ENCODE measurements at places on chromosomes 4 and X.

DNA sequence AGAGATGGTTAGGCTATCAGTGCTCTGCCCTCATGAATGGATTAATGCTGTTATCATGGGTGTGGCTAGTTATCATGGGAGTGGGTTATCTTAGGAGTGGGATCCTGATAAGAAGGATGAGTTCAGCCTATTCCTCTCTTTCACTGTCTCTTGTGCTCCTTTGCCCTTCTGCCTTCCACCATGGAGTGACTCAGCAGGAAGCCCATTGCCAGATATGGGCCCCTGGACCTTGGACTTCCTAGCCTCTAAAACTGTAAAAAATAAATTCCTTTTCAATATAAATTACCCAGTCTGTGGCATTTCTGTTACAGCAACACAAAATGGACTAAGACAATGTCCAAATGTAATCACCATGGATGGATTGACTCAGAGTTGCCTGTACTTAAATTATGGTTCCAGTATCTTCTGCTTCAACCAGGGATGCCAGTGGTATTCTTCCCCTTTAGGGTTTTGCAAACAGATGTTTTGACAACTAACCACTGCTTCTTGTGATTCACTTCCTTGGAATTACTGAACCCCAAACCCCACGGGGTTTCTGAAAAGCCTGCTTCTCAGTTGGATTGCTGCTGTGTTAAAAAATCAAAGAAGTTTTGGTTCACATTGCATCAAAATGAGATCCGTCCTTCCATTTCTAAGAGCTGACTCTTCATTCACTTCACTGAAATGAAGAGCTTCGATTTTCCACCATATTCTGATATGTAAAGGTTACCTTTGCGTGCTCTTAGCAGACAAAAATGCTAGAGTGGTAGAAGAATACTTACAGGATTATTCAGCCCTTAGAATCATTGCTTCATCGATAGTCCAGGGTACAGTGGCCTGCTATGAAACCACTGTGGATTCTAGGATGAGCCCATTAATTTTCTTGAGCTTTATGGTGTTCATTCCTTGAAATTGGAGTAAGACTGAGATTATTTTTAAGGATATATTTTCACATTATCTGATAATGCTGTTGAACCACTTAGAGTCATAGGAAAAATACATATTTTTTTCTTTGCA is 107.7 kb downstream of the FRMPD4 start:
- ATAC-seq, result no peak

DNA sequence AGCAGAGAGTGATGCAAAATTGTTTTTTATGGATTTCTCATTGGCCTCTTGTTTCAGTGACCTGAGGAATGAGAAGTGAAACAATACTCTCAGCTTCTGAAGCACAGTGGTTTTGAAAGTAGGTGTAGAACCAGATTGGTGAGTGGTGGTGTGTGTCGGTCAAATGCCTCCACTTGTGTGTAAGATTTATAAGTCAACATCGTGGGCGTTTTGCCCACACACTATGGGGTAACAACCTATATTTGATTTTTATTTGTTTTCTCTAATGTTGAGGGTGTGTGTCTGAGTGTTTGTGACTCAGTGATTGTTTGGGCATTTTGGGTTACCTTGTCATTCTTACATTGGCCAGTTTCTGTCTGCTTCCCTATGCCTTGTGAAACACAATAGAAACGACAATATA is 23.3 kb downstream of the ADGRL3 start:
- no peak for ATAC-seq

DNA sequence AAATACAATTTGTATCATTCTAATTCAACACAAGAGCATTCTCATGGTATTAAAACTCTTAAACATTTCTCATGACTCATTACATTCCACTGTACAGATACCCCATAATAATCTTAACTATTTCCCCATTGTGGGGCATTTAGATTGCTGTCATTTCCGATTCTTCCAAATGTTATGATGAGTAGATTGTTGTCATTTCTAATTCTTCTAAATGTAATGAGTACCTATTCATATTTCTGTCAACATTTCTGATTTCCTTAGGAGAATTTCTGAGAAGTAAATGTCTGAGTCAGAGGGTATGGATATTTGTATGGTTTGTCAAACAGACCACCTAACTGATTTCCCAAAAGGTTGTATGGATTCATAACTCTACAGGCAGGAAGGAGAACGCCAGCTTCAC is 8.3 kb downstream of the S100G start:
- ATAC-seq, result no peak

DNA sequence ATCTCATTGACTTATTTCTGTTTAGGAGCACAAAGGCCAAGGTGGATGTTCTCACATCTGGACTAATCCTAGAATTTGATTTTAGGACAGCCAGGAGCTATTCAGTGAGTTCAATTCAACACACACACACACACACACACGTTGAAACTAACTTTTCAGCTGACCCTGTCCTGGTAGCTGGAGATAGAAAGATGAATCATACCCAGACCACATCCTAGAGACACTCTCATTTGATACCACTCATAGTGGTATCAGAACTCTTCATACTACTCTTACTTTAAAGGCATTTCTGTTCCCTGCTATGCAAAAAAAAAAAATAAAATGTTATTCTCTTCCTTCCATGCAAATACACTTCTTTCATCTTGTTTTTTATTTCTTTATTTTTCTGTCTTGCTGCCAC is 36.7 kb downstream of the KLF8 start:
- ATAC-seq, result peak; percentile 92

GRCh38 chr4:80655662-80656061 is 320.1 kb downstream of the CFAP299 start:
- no peak for ATAC-seq

DNA sequence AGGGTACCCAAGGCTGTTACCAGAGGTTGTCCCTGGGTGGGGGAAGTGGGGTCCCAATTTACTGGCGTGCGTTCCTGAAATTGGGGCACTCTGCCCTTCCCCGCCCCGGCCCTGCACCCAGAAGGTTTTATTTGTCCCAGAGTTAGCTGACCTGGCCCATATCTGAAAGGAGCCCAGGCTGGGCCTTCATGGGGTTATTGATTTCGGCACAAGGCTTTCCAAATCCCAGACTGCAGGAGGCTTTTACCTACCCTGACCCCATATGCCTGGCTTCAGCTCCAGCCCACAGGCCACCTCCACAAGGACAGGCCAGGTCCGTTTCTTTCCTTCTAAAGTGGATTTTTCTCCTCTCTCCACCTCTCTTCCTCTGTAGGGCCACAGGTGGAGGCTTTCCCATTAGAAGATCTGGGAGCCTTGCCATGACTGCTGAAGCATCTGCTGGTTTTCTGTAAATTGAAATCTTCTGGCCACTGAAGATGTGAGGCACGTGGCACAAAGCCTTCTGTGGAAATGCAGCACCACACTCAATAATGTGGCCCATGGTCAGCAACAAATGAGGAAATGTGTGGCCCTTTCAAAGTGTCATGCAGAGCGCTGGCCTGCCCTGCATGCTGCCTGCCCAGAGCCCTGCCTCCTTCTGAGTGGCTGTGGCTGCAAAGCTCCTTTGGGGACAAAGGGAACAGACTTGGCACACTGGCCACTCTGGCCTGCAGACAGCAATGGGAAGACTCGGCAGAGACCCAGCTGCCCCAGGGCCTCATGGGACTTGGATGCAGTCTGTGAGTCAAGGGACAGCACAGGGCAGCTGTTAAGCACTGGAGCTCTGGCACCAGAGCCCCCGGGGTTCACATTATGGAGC is 43.1 kb upstream of the MTM1 start:
- no peak for ATAC-seq

- ATAC-seq, result no peak
Measured at GRCh38 chr4:54566608-54567007, 91.1 kb upstream of the KIT start.

GRCh38 chrX:69257499-69258127 is 92.4 kb upstream of the PJA1 start:
- ATAC-seq, result no peak

DNA sequence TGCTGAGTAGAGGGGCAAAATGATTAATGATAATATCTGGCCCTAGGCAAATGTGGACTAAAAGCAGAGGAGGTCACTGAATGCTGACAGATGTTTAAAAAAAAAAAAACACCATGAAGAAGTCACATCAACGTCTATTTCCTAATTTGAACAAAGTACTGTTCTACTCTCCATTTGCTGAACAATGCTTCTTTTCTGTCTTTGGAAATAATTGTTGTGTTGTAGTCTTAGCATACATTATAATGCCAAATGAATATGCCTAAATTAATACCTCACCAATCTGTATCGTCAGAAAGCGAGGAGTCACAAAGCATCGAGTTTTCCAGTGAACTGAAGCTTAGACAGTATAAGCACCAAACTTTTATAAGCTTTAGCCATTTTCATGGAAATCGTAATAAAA is 140.9 kb upstream of the JADE1 start:
- no peak for ATAC-seq

DNA sequence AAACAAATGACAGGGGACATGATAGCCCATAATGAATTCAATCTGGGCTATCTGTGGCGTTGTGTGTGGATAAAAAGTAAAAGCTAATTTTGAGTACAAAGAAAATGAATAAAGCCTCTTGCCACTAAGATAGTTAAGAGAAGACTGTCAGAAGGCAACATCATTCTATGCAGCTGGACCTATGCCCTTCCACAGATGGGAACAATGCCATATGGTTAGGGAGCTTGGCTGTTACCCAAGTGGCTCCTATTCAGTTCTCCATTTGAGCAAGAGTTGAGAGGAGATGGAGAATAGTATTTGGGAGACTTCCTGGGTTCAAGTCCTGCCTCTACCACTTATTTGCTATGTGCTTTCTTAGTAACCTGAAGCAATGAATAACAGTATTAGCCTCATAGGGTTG is 107.7 kb downstream of the ANXA3 start:
- ATAC-seq, result no peak

GRCh38 chr4:73707918-73708577 is 32.3 kb upstream of the CXCL8 start:
- no peak for ATAC-seq

GRCh38 chr4:123561525-123561924 is 164.9 kb downstream of the SPRY1 start:
- ATAC-seq, result no peak

DNA sequence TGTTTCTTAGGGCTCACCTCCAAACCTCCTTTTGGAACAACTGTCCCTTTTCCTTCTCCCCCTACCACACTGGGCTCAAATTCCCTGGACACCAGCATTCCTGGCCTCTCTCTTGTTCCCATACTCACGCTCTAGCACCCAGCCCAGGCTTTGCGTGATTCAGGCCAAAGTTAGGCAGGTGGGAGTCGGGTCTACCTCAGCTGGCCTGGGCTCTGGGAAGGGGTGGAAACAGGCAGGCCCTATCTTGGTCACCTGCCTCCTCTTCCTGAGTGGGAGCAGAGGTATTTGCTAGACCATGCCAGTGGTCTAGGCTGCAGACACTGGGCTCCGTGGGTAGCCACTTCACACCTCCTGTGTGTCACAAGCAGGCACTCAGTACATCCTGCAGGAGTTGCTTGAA is 211.1 kb upstream of the MAMLD1 start:
- ATAC-seq, result no peak

GRCh38 chr4:75916091-75916661 is 13.9 kb upstream of the PPEF2 start:
- ATAC-seq, result peak; percentile 60

- ATAC-seq, result peak; percentile 66
Measured at GRCh38 chrX:9279234-9279544, 185.7 kb upstream of the TBL1X start.

- ATAC-seq, result no peak
Measured at GRCh38 chr4:164828955-164829354, 48.0 kb upstream of the APELA start.

DNA sequence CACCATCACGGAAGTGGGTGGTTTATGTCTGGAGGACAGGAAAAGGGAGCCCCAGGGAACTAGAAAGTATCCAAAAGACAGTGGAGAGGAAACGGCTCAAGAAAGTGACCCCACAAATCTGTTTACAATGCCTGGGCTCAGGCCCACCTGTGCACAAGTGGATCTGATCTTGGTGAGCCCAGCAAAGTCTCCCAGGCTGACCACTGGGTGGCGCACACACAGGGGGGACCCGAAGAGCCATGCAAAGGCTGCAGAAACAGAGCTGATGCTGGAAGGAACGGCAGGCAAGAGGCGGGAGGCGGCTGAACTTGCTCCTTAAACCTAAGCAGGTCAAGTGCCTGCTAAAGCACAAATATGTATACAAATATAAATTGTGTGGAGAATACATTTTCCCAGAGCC is 9.6 kb downstream of the HAUS7 start:
- ATAC-seq, result peak; percentile 37

GRCh38 chr4:3202836-3203820 is 45.8 kb upstream of the MSANTD1 start:
- ATAC-seq, result peak; percentile 32

DNA sequence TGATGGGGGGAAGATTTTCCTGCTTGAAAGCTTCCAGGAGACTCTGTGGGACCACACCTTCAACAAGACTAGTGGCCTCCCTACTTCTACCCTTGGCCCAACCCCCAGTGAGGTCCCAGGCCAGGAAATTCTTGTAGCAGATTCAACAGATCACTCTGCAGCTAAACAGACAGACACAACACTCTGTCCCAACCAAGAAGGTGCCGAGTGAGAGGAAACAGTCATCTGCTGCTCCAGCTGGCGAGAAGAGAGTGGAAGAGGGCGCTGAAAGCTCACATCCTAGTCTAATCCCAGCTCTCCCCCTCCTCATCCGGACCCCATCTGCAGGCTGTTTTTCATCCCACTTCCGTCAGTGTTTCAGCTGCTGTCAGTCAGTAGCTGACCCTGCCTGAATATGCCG is 63.4 kb downstream of the CHRDL1 start:
- no peak for ATAC-seq

DNA sequence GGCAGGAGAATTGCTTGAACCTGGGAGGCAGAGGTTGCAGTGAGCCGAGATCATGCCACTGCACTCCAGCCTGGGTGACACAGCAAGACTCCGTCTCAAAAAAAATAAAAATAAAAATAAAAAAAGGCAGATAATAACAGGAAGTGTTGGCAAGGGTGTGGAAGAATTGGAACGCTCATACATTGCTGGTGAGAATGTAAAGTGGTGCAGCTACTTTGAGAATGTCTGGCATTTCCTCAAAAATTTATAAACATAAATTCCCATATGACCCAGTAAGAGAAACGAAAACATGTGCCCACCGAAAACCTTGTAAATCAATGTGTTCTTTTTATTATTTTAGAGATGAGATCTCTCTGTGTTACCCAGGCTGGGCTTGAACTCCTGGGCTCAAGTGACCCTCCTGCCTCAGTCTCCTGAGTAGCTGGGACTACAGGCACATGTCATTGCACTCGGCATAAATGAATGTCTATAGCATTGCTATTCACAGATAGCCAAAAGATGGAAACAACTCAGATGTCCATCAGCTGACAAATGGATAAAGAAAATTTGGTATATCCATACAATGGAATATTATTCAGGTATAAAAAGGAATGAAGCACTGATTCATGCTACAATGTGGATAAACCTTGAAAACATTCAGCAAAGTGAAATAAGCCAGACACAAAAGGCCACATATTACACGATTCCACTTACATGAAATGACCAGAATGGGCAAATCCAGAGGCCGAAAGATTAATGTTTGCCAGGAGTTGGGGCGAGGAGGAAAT is 63.7 kb upstream of the PLAC1 start:
- no peak for ATAC-seq

- ATAC-seq, result peak; percentile 47
Measured at GRCh38 chrX:55342533-55343501, 78.1 kb upstream of the PAGE3 start.
